ENCODE measurements at places on chromosomes 7 and 10.

DNA sequence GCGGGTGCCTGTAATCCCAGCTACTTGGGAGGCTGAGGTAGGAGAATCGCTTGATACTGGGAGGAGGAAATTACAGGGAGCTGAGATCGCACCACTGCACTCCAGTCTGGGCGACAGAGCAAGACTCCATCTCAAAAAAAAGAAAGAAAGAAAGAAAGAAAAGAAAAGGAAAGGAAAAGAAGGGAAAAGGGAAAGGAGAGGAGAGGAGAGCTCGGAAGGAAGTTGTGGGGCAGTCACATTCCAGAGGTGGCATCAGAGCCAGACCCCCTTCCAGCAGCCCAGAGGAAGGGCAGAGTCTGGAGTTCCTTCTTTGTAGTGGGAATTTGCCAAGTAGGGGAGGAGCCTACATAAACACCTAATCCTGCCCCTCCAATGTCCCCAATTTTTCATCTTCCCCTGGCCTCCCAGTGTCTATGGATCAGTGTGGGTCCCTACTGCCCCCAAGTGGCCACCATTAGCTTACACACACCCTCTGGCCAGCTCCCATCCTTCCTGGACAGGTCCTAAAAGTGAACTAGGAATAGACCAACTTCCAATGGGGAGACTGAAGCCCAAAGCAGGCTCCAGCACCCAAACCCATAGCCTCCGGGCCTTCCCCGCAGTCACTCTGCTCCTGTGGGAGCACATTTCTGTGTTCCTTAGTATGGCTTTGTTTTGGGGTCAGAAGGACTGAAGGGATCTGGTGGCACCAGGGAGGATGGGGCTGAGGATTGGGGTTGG is 39.6 kb upstream of the HSPB1 start:
- peak; percentile 35 for DNase-seq

DNA sequence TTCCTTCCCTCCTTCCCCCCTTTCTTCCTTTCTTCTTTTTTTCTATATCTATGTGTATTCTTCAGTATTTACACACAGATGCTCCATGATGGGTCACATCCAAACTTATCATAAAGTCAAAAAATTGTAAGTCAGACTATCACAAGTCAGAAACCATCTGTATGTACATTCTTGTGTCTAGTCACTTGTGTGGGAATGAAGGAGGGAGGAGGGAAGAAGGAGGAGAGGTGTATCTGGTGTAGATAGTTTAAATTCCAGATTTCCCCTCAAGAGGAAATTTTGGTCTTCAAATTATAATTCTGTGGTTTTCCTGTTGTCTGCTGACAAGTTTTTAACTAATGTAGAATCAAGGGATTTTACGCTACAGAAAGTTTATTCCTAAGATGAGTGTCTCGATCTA is 287.2 kb downstream of the ETV1 start:
- no peak for DNase-seq

GRCh38 chr10:62130948-62131347 is 137.7 kb downstream of the RTKN2 start:
- DNase-seq, result no peak

DNA sequence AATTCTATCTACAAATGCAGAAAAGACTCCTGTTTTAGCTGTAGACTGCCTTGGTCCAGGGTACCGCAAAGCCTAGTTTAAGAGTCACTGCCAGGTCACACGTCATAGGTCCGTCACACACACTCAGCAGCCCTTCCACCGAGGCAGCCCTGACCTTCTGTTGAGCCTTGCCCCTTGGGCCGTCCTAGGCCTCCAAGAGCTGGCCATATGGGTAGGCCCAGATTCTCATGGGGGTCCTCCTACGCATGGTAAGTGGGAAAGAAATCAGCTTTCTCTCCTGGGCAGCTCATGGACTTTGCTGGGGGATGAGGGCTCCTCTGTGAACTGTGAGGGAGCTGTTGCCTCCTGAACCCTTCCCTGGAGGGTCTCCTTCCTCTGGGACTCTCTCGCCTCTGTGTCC is 19.8 kb upstream of the PIK3AP1 start:
- no peak for DNase-seq

GRCh38 chr10:106655165-106655564 is 509.3 kb downstream of the SORCS1 start:
- no peak for DNase-seq

GRCh38 chr7:99392046-99392445 is 16.4 kb downstream of the PDAP1 start:
- no peak for DNase-seq

- no peak for DNase-seq
These were observed 24.5 kb downstream of the CNPY1 start for GRCh38 chr7:155521743-155522398.

DNA sequence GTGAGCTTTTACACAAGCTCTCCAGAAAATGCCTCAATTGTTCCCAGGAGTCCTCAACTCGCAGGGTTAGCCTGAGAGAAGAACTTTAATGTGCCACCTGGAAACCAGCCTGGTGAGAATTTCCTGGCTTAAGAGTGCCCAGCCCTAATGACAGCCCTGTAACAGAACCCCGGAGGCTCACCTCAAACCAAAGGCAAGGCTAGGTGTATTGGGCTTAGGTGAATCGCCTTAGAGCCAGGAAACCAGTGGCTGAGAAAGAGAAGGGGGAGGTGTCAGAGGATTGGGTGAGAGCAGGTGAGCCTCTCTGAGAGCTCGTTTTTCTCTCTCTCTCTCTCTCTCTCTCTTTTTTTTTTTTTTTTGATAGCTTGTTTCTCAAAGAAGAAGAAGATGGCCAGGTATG is 7.3 kb downstream of the OCM2 start:
- DNase-seq, result no peak

DNA sequence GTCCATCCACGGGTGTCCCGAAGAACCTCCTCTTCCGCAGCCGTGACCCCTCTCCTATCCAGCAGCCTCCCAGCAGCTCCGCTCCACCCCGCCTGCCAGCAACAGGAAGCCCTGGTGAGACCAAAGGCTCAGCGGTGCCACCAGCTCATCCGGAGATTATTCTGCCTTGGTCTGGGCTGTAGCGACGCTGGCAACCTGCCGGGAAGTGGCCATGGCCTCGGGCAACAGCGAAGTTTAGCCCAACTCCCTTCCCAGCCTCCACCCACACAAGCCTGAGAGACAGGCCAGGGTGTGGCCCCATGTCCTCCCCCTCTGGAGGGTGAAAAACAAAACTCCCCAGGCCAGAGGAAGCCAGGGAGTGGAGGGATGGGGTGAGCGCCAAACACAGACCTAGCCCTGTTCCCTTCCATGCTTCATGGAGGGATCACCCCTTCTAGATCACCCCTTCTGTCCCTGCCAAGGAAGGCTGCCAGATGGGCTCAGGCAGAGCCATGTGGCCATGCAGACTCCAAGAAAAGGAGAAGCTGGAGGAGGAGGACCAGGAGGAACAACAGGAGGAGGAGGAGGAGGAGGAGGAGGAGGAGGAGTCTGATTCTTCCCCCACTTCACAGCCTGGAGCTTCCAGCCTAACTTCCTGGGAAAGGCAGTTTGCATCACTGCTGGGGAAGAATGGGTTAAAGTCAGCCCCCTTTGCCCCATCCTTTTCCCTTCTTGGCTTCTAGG is 918 bp downstream of the CALHM2 start:
- DNase-seq, result peak; percentile 4

GRCh38 chr7:41131956-41132355 is 570.9 kb downstream of the INHBA start:
- DNase-seq, result no peak

DNA sequence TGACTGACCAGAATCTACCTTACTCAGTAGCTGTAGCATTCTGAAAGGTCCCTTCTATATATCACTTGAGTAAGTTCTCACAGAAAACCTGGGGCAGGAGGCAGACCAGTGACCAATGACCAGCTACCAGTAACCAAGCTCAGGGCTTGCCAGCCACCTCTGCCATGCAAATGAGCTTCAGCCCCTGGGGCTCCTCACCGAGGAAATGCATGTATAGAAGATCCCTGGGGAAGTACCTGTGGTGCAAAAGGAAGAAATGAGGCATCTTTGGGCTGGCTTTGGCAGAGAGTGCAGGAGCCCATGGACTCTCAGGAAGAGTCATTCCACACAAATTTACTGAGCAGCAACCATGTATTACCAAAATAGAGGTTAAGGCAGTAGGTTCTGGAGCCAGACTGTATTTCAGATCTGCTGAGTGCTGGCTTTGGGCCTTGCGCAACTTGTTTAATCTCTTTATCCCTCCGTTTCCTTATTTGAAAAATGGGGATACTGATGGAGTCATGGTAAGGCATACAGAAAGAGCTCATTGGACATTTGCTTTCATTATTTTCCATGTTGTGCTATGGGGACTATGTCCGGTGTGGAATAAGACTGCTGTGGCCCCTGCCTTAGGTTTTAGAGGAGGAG is 41.1 kb upstream of the FAM204A start:
- no peak for DNase-seq

DNA sequence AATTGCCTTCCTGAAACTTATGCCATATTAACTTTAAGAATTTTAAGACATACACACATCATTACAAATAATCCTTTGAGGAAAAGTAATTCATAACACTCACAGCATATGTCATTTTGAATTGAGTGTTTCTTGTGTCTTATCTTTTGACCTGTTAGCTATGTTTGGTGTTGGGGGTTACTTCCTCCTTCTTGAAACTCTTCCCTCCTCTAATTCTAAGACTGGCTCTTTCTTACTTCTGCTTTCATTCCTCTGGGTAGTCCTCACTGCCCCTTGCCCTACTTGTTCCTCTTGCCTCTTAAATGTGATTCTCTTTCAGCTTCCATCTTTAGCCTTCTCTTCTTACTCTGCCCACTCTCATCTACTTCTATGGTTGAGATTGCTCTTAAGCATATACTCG is 28.3 kb upstream of the PIP4K2A start:
- peak; percentile 74 for DNase-seq

DNA sequence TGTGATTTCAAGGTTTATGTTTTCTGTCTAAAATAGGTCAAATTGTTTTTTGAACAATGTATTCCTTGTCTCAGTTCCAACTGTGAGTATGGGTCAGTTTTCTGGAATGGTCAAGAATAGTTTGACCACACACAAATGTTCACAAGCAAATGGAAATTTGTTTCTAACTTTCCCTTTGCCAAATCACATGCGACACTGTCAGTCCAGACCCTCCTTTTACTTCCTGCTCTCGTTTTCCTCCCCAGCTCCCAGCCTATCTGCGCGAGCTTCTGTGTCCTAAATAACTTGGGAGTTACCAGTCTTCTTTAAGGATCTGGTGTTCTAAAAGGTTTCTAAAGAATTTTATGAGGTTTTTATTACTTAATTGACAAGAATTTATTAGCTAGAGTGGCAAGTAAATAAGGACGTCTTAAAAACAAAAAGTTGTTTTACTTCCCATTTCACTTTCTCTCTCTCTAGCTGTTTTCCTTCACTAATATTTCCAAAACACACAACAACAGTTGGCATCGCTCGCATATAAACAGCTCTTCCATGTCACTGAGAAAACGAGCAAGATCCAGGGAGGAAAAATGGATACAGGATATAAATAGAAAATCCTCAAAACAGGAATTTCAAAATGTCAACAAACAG is 266.1 kb upstream of the KLF6 start:
- DNase-seq, result no peak

DNA sequence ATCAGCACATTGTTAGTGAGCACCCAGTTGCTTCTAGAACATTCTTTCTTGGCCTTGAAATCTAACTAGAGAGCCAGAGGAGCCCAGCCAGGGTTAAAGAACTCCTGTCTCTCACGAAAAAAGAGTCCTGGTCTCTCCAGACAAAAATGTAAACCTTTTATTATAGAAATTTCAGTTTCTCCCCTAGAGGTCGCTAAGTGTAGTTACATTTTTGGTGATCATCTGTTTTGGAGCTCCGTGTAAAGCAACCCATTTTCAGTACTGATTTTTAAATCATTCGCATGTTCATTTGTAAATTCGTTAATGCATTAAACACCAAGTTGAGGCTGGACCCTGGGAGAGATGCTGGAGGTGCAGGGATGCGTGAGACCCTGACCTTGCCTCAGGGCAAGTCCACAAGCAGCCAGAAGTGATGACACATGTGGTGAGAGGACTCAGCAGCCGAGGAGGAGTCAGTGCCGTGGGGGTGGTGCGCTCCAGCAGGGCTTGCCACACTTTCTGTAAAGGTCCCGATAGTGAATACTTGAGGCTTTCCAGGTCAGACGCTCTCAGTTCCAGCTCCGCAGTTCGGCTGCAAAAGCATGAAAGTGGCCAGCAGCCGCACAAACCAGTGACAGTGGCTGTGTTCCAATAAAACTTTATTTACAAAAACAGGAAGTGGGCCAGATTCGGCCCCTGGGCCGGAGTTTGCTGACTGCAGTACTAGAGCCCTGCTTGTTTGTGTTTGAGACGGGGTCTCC is 578.6 kb upstream of the FOXK1 start:
- no peak for DNase-seq

- no peak for DNase-seq
These were observed 76.1 kb upstream of the PDK4 start for GRCh38 chr7:95672434-95672833.

- no peak for DNase-seq
These were observed 77.7 kb downstream of the GRID1 start for GRCh38 chr10:86288695-86289576.

- no peak for DNase-seq
These were observed 227.4 kb downstream of the PRKG1 start for GRCh38 chr10:51301644-51302043.

GRCh38 chr10:7119325-7120015 is 291.4 kb downstream of the SFMBT2 start:
- no peak for DNase-seq

- no peak for DNase-seq
These were observed 612.1 kb downstream of the AUTS2 start for GRCh38 chr7:70210200-70210935.

DNA sequence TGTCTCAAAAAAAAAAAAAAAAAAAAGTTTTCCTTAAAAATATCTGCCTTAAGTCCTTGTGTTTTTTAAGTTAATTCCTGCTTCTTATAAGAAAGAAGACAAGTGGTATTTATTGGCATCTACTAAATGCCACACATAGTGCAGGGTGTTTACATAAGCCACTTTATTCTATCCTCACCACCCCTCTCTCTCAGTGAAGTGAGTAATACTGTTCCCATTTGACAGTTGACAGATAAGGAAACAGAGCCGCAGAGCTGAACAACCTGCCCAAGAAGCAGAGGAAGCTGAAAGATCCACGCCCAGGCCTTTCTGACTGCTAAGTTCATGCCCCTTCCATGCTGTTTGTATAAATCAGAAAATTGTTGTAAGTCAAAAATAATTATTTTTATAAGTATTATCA is 54.1 kb downstream of the ABLIM1 start:
- no peak for DNase-seq

- no peak for DNase-seq
These were observed 299.4 kb upstream of the NPVF start for GRCh38 chr7:25527665-25528170.

- DNase-seq, result no peak
These were observed 54.5 kb downstream of the GRB10 start for GRCh38 chr7:50728184-50728583.

DNA sequence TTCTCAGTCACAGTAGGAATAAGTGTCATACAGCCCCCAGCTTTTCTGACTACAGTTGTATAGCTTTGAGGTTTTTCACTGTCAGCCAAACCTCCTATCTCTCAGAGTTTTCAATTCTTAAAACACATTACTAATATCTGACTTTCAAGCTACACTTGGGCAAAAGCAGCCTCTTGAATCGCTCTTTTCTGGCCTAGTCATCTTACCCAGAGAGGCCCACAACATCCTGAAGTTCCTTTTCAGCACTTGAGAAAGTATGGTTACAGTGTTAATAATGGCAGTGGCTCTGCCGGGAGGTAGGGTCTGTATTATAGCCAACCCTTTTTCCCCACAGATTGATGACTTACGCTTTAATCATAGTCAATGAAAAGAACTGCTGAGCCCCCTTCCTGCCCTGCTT is 181.0 kb downstream of the LRRC4 start:
- DNase-seq, result no peak

- no peak for DNase-seq
These were observed 15.1 kb upstream of the NUDCD3 start for GRCh38 chr7:44505595-44505994.
